Activated CD4-positive, alpha-beta memory T cell treated with anti-CD3 and anti-CD28 coated beads, Interleukin-2, amount 10 ng/mL, durations not matched to agents 7 days and 5 days (primary cell): ENCODE measurements at places on chromosomes 13 and 19.

GRCh38 chr19:31985001-31985605 lies 360.3 kb upstream of the ZNF507 start:
- no peak for DNase-seq

GRCh38 chr19:4997297-4997696 lies 28.4 kb downstream of the KDM4B start:
- no peak for DNase-seq

GRCh38 chr13:99044764-99045163 lies 66.9 kb upstream of the DOCK9 start:
- DNase-seq: no peak

- DNase-seq: no peak
Observed at GRCh38 chr13:67642657-67643056, 412.5 kb upstream of the PCDH9 start.

GRCh38 chr13:97124915-97125809 lies 97.0 kb upstream of the MBNL2 start:
- DNase-seq: no peak

GRCh38 chr19:15195371-15196334 lies 5.1 kb downstream of the NOTCH3 start:
- no peak for DNase-seq

DNA sequence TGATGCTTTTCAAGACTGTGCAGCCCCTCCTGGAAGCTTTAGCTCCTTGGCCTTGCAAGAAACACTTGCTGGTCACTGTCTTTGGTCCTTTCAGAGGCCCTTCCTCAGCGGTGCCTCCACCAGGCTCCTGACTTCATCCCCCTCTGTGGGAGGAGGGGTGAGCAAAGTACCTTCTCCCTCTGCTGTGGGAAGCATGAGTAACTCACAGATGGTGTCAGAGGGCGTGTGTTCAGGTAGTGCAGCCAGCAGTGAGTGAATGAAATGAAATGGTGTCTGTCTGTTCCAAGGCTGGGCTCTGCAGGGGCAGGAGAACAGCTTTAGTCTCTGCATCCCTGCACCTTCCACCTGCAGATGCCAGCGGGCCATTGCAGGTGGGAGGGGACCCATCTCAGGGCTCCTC lies 102.9 kb downstream of the SHISA2 start:
- DNase-seq: no peak

- no peak for DNase-seq
Observed at GRCh38 chr19:3615524-3616135, 9.0 kb upstream of the TBXA2R start.
